ENCODE measurements at places on chromosomes 11 and 22.
A peak's percentile ranks its signal among the peaks of the same experiment; 100 is the strongest.

DNA sequence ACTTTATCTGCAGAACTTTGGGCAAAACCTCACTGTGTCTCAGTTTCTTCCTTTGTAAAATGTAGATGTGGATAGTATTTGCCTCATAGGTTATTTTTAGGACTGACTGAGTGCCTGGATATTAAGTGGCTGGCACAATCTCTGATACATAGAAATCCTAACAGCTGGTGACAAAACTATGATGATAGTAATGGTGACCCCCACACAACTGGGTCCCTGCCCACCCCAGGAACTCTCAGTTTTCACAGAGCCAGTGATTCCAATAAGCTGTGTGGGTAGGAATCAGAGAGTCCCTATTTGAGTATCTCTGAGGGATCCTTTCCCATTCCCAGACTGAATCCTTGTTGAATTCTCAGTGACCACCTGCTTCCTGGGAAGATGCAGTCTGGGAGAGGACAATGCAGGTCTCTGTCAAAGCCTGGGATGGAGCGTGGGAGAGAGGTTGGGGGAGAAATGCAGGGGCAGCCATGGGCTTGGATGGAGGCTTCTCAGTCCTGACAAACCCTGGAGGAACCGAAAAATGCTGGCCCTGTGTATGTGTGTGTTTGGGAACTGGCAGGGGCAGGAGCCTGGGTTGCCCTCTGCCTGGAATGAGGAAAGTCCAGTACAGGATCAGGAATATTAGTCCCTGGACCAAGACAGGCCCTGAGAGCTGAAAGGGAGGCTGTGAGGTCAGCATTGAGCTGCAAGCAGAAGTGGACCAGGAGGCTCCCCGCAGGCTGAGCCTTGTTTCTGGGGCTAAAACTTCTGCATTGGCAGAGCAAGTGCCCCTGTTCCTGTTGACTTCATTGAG, 6.1 kb upstream of the P2RY6 start:
- DNase-seq, result no peak

- peak; percentile 40 for DNase-seq
These were observed 17.6 kb upstream of the SPON1 start for GRCh38 chr11:13944911-13945425.

GRCh38 chr22:19991395-19991644, 25.3 kb downstream of the ARVCF start:
- DNase-seq, result no peak

- no peak for DNase-seq
These were observed 37.5 kb downstream of the C11orf91 start for GRCh38 chr11:33663121-33663520.

DNA sequence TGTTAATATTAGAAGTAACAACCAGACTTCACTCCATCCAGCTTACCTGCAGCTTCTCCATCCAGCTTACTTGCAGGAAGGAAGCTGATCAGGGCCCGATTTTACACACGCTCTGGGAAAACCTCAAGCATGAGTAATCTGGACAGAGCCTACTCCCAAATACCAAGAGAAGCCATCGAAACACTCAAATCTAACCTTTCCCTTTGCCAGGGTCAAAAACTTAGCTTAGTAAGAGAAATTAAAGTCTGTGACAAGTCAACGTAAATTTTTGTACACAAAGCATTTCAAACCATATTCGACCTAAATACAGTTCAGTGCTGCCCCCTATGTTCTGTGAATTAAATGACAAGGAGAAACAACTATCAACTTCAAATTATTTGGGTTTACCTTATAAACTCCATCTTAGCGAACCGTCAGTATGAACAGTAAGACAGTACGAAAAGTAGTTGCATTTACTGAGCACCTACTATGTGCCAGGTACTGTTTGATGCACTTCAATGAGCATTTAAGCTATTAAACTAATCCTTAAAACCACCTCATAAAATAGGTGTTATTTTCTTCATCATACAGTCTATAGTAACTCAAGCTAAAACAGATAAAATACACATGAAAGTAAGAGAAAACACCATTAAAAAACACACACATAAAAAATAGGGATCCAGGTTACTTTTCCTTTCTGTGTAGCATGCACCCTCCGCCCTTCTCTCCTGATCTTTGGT, 36.9 kb downstream of the ARFGAP3 start:
- no peak for DNase-seq

DNA sequence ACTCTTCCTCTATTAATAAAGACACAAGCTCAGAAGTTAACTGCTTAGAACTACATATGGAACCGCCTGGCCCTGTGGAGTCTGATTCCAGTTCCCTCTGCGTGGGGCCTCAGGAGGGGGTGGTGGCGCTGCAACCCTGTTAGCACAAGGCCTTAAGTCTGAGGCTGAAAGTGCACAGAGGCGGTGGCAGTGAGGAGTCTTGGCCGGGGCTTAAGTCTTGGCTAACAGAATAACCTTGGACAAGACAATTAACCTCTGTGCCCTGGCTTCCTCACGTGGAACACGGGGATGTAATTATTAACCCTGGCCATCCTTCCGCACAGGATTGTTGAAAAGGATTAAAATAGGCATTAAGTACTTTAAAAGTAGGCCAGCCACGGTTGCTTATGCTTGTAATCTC, 191.5 kb downstream of the CEP164 start:
- no peak for DNase-seq

- no peak for DNase-seq
These were observed 32.2 kb downstream of the ELMOD1 start for GRCh38 chr11:107623183-107623582.

DNA sequence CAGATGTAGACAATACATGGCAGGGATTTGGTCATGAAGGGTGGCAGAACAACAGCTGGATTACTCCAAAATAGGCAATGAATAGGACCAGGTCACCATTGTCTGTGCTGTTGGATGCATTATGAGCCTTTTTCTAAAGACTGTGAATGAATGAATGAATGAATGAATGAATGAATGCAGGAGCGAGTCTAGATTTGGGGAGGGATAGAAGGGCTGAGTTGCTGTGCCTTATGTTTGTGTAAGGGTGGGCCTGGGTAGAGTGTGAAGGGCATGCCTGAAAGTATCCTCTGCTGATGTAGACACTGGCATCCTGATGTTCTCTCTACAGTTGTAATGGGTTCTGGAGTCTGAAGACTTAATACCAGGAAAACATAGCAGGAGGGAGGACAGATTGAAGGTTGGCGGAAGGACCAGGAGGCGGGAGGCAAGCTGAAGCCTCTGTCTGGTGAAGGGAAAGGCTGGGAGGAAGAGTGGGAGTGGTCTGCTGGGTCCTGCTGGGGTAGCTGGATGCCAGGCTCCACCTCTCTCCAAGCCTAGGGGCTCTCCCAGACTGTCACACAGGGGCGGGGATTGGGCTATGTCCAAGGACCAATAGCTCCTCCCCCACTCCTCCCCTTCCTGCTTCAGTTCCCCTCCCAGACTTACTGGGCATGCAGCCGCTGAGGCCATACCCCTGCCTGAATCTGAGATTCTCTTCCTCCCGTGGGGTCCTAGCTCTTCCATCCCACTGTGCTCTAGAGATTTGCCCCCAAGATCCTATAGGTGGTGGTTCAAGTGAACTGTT, 4.8 kb downstream of the TRIM3 start:
- peak; percentile 83 for DNase-seq

DNA sequence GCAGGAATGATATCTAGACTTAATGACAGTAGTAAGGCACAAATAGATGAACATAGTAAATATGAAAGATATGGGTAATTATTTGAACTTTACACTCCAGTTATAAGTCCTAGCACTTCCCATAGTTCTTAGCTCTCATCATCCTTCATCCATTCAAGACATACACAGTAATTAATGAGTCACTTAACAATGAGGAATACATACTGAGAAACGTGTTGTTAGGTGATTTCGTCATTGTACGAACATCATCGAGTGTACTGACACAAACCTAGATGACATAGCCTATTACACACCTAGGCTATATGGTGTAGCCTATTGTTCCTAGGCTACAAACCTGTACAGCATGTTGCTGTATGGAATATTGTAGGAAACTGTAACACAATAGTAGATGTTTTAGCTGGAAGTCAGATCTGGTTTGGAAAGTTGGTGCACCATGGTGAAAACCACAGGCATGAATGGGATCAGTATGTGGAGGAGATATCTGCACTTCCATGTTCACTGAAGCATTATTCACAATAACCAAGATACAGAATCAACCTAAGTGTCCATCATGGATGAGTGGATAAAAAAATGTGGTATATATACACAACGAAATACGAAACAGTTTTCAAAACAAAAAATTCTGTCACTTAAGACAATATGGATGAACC, 229.9 kb upstream of the PITPNB start:
- no peak for DNase-seq

GRCh38 chr11:17230867-17231851, 23.4 kb upstream of the PIK3C2A start:
- DNase-seq, result no peak

DNA sequence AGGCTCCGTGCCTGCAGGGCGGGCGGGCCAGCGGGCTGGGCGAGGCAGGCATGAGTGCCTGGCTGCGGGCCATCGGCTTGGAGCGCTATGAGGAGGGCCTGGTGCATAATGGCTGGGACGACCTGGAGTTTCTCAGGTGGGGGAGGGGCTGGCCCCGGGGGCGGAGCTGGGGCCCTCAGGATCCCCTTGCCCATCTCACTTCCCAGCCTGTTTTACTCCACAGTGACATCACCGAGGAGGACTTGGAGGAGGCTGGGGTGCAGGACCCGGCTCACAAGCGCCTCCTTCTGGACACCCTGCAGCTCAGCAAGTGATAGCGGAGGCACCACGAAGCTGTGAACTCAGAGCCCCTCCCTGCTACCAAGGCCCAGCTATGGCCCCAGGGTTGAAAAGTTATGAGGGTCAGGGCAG, 5.9 kb downstream of the PHOX2A start:
- no peak for DNase-seq

DNA sequence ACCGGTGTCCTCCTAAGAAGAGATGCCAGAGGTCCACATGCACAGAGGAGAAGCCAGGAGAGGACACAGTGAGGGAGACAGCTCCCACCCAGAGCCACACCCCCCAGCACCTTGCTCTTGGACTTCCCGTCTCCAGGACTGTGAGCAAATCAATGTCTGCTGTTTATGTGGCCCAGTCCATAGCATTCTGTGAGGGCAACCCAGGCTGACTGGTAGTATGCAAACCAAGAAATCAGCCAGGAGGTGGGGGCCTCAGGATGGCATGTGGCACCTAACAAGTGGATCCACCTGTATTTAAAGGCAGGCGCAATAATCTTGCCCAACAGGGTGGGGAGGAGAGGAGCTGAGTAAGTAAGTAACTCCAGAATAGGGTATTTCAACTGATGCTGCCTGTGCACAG, 136.4 kb downstream of the BRD1 start:
- DNase-seq, result no peak

DNA sequence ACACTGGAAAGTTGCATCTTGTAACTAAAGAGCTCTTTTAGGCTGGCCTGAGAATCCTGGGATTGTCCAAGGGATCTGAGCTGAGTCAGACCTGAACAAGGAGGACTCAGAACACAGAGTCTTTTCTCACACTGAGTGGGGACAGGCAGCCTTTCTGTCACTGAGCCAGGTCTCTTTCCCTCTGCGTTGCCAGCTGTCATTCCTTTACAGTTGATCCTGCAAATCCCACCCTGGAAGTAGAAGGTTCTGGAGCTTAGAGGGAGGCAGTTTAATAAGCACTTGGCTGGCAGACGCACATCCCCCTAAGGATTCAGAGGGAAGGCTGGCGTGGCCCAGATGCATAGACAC, 76.3 kb upstream of the SUSD2 start:
- DNase-seq, result peak; percentile 49

- no peak for DNase-seq
These were observed 275.3 kb downstream of the C11orf87 start for GRCh38 chr11:109697140-109697843.

- no peak for DNase-seq
These were observed 70.8 kb downstream of the TBC1D22A start for GRCh38 chr22:46833228-46833627.

DNA sequence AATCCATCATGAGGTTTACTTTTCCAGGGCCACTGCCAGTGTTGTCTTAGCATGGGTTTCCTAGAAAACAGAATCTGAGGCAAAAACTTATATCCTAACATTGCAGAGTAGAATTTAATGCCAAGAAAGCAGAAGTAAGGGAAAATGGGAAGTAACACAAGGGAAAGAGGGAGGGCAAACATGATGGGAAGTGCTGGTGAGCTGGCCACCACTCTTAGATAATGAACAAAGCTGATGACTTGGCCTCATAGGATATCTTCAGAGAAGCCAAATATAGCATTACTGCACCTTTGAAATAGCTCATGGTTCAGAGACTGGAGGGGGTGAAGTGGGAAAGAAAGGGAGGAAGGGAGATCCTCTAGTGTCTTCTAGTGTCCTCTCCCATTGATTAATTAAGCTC, 24.8 kb upstream of the CALCB start:
- no peak for DNase-seq

GRCh38 chr11:126450198-126450597, 94.7 kb downstream of the ST3GAL4 start:
- DNase-seq, result no peak

GRCh38 chr11:41284354-41284753, 175.1 kb downstream of the LRRC4C start:
- no peak for DNase-seq

DNA sequence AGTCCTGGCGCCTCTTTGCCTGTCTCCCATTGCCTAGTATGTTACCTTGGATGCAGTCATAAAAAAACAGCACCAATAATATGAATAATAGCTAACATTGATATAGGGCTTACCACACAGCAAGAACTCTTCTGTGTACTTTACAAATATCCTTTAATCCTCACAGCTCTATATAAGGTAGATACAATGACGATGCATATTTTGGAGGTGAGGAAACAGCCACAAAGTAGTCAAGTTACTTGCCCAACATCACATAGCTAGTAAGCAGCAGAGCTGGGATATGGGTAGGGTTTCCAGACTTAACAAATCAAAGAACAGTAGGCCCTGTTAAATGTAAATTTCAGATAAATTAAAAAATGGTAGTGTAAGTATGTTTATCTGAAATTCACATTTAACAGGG, 128.8 kb downstream of the ST3GAL4 start:
- no peak for DNase-seq

DNA sequence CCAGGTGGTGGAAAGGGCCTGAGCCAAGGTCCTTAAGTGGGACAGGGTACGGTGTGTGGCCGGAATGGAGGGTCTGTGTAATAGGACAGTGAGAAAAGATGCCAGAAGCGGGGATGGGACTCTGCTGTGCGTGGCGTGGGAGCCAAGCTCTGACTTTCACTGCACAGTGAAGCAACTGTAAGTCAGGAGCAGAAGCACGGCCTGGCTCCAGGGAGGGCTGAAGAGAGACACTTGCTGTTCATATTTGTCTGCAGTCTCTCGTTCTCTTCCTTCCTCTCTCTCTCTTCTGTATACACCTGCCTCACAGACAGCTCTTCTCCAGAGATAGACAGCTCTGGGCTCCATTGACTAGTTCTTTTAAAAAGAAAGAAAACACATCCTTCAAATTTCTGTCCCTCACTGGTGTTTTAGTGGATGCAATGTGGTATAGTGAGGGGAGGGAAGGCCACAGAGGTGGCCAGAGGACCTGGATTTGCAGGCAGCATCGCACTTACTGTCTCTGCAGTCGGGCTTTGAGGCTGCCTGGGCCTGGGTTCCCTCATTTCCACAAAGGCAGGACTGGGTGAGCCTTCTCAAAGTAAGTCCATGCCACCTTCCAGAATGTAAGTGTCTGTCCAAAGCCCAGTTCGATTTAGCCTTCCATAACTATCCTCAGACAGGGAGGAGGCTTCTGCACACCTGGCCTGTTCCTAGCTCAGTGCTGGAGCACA, 2.1 kb downstream of the IL17RA start:
- DNase-seq, result no peak

- DNase-seq, result no peak
These were observed 162.4 kb downstream of the SPON1 start for GRCh38 chr11:14124886-14125285.

- DNase-seq, result no peak
These were observed 8.1 kb downstream of the SHISA8 start for GRCh38 chr22:41906822-41907221.
